ENCODE measurements at places on chromosomes 2 and 18.

DNA sequence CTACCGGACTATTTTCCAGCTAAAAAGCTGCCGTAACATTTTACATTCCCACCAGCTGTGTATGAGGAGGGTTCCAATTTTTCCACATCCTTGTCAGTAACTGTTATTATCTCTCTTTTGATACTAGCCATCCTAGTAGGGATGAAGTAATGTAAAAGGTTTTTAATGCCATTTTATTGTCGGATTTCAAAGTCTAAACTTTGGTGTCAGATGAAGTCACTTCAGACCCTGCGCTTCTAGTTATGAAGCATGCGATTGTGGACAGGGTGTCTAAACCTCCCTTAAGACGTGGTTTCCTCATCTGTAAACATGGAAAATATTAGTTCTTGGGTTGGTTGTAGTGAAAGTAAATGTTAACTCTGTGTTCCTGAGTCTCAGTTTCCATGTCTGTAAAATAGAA, 4.7 kb downstream of the DGKD start:
- no peak for DNase-seq

- DNase-seq = no peak
These were observed 193.5 kb downstream of the SPP2 start for GRCh38 chr2:234243871-234244565.

DNA sequence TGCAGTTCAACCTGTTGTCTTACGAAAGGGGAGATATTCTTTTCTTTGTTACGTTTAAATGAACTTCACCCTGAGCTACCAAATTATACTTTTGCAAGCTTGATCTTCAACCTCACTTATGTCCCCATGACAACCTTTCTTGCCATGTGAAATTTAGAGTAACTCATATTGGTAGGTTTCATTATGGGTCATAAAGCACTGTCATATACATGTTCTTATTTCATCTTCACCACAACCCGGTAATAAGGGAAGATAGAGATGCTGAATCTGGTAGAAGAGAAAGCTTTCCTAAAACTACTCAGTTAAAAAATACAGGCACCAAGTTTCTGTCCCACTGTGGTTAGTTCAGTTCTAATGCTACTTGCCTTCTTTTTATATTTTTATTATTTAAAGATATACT, 208.5 kb upstream of the NRP2 start:
- no peak for DNase-seq

GRCh38 chr2:73907840-73908452, 15.1 kb downstream of the ACTG2 start:
- DNase-seq = peak; percentile 39

GRCh38 chr2:46644690-46645385, 165.5 kb downstream of the TMEM247 start:
- DNase-seq = no peak

DNA sequence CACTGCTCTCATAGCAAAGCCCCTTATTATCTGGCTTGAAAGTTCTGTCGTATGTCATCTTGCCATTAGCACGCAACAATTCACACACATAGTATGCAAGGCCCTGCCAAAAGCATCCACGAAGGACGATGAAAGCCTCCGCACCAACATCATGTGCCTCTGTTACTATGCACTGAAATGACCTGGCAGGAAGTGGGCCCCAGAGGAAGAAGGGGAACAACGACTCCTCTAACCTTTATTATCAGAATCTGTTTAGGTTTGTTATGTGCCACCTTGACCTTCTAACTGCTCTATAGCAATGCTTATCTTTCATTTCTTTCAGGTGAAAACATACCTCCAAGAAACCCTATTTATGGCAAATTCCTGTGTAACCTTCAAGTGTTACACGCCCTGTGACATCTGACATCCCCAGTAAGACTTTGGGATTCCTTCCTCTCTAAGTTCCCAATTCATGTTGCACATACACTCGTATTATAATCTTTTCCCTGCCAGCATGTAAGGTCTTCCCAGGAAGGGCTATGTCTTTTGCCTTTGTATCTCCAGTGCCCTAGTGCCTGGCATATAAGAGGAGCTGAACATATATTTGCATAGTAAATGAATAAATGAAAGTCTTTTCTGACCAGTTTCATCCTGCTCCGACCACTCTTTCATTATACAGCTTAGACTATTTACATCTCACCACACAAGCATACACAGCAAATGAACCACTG, 7.0 kb upstream of the NDUFV2 start:
- DNase-seq = peak; percentile 58

Data from activated T-helper 2 cell treated with anti-CD3 and anti-CD28 coated beads, Interferon-gamma antibody, Interleukin-2, Interleukin-4, amounts not matched to agents 10 μg/mL and 5 μg/mL and 100 μg/mL, durations not matched to agents 14 hours and 24 hours and 36 hours (primary cell).